GM18507 (cell line): ENCODE measurements at places on chromosomes 3 and 15.

- DNase-seq = no peak
These were observed 34.8 kb downstream of the ATP13A5 start for GRCh38 chr3:193343726-193344222.

DNA sequence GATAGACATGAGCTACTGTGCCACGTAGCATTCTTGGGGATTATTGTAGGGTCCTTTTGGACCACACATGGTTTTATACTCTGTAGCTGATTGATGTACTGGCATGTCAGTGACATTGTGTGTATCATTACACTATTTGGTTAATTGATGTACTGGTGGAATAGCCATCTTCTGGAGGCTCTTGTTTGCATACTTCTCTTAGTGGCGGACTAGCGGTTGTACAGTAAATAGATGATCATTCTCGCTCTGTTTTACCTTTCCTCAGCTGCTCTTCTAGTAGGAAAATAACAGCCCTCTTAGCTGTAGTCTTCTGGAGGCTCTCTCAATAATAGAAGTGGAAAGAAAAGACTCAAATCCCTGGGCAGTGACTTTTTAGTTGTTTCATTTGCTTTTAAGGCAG lies 24.8 kb downstream of the IGF1R start:
- DNase-seq = no peak

DNA sequence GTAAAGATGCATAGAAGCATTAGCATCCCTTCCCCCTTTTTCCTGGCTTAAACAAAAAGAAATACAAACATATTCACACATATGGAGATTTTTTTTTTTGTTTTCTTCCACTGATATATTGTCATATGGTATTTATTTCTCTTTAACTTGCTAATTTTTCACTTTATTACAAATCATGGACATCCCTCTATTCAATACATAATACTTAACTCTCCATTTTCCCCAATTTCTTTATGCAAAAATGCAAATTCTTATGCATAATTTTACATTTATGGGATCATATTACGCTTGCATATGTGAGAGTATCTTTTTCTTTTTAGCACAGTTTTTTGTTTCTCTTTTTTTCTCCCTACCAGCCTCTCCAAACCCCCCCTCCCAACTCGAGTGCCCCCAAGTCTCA lies 48.8 kb downstream of the CCR3 start:
- no peak for DNase-seq

DNA sequence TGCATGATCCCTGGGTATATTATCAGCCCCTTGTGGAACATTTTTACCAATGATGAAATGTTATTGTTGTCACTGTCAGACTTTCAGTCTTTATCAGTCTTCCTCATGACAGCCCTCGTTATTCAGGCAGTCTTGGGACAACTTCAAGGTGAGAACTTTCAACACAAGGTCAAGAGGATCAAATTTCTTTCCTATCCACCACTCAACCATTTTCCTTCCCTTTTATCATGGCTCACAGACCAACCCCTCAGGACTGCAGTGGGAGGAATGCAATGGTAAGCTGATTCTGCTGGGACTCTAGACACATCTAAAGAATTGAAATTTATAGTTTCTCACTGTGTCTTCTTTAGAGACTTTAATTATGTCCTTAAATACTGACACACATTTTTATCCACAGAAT lies 107.0 kb upstream of the LSAMP start:
- no peak for DNase-seq

GRCh38 chr15:64678126-64678819 lies 97.1 kb downstream of the RBPMS2 start:
- no peak for DNase-seq

DNA sequence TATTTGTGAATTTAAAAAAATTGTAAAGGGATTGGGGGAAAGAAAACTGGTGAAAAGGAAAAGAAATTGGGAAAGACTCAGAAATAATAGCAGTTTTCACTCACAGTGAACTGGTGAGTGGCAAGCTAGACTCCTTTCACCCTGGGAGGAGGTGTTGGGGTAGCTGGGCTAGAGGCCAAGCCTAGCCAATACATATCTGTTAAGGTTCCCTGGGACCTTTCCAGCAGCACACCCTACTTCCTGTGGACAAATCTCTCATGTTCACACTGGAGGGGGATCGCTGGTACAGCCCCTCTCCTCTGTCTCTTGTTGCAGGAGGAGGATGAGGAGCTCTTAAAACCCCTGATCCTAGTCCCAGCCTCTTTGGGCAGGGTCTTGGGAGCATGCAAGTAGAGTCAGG lies 3.7 kb upstream of the RPP25 start:
- no peak for DNase-seq

GRCh38 chr3:138434276-138434874 lies at the start of gene ESYT3:
TSS of gene ESYT3 (plus strand) at chr3:138434616. CDS start at chr3:138434799, 183 bp downstream.
- no peak for DNase-seq

DNA sequence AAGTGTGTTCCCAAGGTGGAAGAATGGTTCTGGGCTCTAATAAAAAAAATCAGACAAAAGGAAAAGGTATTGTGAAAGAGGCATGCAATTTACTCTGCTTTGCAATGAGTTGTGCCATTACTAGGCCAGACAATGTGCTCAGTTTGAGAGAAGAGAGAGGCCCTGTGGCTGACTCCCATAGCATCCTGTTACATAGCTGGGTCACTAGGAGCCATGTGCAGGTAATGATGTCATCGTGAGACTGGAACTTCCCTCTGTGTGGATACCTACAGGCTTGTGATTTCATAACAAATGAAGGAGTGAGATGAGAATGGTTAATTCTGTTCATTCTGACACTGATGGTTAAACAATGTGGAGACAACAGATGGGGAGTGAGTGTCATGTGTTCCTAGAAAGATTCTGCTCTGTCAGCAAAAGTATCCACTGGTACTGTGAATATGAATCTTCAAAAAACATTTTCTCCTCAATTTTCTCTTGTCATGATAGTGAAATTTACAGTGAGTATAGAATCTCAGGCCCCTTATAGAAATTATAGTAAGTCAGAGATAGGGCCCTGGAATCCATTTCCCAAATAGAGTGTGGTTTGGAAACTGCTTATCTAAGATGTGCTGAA lies 648.7 kb upstream of the DPPA4 start:
- DNase-seq = no peak

GRCh38 chr3:108477511-108478147 lies 32.8 kb downstream of the MYH15 start:
- DNase-seq = peak; percentile 14

DNA sequence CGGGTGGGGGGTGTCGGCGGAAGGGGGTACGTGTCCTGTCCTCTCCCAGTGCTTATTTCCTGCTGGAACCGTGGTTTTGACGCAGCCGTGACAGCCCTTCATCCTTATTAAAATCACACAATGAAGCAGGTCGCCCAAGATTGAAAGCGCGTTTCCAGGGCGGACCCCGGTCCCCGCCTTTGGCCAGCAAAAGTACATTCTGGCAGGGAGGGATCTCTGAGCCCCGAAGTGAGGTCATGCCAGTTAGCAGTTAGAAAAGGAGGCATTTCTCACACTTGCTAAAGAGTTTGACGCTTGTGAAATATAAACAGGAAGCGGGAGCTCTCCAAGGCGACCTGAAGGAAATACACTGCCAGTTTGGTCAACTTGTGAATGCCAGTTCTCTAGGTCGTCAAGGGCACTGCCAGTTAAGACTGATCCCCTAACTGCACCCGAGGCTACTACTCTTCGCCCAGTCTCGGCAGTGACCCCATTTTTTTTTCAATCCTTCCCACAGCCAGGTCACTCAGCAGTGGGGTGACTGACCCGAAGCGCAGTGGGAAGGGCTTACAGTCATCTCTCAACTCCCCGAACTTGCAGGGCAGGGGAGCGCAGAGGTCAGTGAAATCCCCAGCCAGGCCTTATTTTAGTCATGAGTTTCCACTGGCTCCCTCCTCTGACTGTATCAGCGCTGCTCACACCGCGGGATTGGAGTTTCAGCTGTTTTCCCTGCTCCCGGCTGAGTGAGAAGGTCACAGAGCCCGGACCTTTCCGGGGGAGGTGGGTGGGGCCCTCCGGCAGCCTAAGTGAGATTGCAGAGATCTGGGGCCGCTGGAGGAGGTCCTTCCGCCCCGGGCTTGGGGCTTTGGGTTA lies 2.0 kb upstream of the BHLHE40 start:
- DNase-seq = peak; percentile 55

DNA sequence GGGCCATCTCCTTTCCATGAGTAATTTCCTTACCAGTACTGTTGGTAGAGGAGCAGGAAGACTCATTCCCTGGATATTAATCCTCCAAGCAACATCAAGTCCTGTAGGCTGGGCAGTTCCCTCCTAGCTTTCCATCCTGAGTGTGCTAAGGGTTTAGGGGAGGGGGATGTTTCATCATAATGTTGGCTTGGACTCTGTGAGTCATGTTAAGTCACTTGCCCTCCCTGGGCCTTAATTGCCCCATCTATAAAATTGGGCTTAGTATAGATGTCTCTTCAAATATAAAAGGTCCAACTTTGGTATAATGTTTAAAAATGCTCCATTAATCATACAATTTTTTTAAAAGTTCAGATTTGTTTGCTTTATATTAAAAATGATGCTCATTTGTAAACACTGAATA lies 52.7 kb downstream of the TLE3 start:
- DNase-seq = no peak

GRCh38 chr3:140290105-140290504 lies 355.1 kb downstream of the CLSTN2 start:
- no peak for DNase-seq

- DNase-seq = no peak
These were observed 20.8 kb downstream of the MRPS25 start for GRCh38 chr3:15044326-15044725.

- no peak for DNase-seq
These were observed 167.1 kb downstream of the NEK11 start for GRCh38 chr3:131193641-131194238.

DNA sequence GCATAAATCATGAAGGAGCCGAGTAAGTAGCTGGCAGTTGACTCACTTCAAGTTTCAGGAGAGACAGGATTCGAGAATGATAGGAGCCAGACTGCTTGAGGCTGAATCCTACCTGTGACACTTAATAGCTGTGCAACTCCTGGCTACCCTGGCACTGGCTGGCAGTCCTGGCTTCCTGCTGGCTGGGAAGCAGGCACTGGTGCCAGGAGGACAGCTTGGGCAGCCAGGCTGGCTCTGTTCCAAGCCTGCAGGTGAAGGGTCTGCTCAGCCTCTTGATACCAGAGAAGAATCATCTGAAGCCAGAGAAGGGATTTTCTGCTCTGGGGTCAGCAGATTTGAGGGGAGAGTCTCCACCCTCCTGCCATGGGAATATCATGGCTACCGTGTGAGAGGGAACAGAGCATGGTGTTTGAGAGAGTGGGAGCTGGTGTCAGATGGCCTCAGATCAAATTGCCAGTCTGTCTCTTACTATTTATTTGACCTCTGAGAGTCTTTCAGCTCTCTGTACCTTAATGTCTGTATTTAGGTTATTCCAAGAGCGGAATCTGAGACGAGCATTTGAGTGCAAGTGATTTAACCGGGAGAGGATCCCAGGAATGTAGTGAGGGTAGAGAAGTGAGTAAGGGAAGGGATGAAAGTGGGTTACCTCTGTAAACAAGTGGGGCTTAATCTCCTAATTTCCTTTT lies 4.4 kb upstream of the XIRP1 start:
- no peak for DNase-seq

DNA sequence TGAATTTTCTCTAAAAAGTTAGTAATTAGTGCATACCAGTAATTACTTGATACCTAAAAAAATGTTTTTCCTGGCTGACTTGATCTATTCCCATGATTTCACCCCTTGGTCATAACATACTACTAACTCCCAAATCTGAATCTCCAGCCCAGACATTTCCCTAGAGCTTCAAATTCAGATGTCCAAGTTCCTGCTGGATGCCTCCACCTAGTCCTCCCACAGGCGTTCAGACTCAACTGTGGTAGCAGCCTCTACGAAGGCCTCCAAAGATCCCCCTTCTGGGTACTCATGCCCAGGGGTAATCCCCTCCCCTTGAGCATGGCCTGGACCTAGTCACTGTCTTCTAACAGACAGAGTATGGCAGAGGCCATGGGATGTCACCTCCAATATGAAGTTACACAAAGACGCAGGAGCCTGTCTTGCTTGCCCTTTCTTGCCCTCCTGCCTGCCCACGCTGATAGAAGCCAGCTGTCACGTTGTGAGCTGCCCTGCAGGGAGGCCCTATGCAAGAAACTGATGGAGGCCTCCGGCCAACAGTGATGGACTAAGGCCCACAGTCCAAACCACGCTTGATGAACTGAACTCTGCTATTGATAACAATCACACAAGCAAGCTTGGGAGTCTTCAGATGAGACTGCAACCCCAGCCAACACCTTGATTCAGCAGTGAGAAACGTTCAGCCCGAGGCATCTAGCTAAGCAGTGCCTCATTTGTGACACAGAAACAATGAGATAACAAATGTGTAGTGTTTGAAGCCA lies 8.6 kb upstream of the FBN1 start:
- no peak for DNase-seq

DNA sequence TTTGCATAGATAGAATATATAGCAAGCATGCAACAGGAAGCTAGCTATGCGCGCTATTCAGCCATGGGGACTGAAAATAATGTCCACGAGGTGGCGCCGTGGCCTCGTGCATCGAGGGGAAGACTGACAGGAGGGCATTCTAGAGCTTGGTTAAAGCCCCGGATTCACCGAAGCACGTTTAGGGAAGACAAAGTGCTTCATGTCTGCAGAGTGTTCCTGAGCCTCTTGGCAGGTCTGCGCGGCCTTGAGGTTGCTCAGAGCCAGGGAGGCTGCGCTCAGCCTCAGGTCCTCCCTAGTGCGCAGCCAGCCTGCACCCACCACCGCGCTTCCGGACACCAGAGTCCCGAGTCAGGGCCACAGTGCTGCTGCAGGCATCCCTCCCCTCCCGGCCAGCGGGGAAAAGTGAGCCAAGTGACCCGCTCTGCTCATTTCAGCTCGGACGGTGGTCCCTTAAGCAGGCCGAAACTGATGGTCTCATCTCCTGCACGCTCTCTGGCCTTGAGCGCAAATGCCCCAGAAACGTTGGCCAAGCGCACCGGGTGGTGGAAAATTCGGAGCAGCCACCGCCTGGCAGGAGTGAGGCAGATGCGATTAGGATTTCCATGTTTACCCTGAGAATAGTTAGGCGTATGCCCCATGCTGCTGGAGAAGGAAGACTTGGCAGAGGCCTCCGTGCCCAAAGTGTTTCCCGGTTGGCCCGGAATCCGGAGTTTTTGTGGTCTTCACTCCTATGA lies 24.8 kb downstream of the GABRA5 start:
- DNase-seq = no peak

DNA sequence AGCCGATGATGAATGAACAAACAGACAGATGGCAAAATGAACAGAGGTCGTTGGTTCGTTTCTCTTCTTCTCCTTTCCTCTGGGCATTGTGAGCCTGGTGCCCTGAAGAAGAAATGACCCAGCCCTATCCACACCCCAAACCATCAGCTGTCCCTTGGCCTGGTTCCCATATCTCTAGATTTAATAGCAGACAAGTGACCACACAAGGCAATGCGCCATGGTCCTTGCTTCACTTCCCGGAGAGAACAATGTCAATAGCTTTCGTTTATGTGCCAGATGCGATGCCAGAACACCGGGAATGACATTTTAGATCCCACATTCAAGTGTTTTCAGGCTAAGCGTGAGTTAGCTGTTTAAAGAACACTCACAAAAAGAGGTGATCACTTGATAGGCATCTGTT lies 17.7 kb downstream of the POC1A start:
- DNase-seq = no peak
